CD4-positive, alpha-beta T cell treated with Interleukin-15 for 4 hours (primary cell): ENCODE measurements at places on chromosomes 2 and 18.

- DNase-seq, result no peak
Measured at GRCh38 chr18:37188016-37188791, 359.3 kb downstream of the KIAA1328 start.

DNA sequence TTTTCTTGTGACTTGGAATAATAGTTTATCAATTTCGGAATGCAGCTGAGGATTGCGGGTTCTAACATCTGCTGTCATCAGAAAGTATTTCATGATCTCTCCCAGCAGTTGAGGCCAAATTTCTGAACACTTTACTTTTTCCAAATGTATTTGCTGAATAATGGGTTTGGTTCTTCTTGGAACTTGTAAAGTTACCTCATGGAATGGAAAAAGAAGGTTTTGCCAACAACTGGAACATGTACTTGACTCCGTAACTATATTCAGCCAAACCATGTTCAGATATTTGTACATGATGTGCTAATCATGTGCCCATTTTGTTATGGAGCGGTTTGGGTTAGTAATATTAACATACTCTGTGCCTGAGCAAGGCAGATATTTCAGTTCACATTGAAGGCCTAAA, 119.6 kb downstream of the LCLAT1 start:
- no peak for DNase-seq

GRCh38 chr18:67402543-67402942, 114.0 kb downstream of the DSEL start:
- DNase-seq, result no peak

DNA sequence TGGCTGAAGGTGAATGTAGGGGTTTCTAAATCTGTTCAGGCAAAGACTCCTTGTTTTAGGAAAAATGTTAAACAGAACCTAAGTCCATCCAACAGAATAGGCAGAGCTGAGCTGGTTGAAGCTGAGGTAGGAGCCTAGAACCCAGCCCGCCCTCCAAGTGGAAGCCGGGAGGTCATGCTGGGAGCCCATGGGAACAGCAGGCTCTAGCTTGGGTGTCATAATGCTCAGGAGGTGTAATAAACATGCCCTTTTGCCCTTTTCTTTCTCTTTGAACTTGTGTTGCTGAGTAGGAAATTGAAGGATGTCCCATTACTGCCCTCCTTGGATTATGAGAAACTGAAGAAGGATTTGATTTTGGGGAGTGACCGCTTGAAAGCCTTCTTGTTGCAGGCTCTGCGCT, 60.3 kb downstream of the ARMC9 start:
- DNase-seq, result no peak

DNA sequence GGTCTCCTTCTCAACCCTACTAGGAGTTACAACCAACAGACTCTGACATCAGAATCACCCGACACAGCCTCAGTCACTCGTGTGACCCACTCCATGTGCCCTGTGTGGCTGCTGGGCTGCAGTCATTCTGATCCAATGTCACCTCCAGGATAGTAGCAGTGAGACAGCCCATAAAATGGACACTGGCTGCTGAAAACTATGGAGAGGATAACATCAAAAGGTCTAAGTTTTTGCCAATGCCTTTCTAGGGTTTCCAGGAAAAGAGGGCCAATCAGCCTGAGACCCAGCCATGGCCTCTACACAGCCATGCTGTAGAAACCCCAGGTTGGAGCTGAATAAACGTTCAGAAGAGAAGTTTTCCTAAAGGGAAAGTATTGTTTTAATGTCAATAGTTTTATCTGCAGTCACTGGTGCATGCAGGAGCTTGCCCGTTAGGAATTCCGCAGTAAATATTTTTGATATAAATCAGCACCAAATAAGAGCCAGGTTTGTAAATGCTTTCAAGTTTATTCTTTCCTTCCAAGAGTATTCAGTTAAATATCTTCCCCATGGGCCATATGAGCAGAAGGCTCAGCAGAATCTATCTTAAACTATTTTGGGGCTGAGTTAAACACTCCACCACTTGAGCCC, 92.2 kb upstream of the PID1 start:
- no peak for DNase-seq

DNA sequence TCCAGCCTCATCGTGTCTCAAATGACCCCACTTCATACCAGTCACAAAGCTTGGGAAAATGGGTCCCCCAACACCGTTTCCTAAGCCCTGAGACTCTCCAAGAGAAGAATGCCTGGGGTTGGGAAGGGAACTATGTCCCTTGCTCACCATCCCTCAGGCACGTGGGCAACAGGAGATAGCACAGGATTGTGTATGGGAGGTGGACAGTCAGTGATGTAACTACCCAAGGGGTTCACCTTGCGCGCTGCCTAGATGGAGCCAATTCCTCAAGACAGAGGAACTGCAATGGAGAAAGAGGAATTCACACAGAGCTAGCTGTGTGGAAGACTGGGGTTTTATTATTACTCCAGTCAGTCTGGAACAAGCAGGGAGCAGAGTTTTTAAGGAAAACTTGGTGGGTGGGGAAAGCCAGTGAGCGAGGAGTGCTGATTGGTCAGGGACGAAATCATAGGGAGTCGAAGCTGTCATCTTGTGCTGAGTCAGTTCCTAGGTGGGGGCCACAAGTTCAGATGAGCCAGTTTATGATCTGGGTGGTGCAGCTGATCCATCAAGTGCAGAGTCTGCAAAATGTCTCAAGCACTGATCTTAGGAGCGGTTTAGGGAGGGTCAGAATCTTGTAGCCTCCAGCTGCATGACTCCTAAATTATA, 13.8 kb upstream of the CXCR1 start:
- DNase-seq, result no peak

- peak; percentile 58 for DNase-seq
Measured at GRCh38 chr2:207692206-207693065, 19.0 kb upstream of the CCNYL1 start.

DNA sequence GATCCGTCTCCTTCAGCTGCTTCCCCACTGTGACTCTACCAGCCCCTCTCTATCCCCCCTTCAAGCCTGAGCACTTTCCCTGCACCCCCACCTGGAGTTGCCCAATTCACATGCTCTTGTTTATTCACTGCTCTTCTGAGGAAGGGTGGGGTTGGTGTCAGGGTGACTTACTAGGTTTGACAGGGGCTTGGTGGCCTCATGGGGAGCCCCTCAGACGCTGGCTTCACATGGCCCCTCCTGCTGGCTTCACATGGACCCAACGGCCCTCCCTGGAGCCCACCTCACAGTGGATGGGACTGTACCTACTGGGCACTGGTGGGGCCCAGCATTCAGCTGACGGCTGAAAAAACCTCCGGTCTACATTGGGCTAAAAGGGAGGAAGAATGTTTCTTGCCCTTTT, 16.7 kb upstream of the MRPL33 start:
- DNase-seq, result no peak

GRCh38 chr2:46402874-46403273, 76.5 kb upstream of the TMEM247 start:
- DNase-seq, result no peak

DNA sequence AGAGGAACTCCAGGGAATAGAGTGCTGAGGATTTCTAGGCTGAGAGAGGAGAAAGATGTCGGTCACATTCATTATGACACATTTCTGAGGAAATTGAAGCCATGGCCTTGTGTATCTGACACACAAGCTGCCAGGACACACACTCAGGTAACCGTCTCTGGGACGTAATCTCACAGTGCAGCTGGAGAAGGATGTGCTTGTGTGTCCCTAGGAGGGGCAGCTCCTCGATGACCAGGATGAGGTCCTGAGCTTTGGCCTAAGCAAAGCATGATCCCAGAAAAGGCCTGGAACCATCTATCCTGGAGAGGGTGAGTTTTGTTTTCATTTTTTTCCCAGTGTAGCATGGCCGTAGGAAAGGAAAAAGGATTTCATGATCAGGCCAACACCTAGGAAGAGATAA, 102.2 kb downstream of the CAPN13 start:
- DNase-seq, result no peak

DNA sequence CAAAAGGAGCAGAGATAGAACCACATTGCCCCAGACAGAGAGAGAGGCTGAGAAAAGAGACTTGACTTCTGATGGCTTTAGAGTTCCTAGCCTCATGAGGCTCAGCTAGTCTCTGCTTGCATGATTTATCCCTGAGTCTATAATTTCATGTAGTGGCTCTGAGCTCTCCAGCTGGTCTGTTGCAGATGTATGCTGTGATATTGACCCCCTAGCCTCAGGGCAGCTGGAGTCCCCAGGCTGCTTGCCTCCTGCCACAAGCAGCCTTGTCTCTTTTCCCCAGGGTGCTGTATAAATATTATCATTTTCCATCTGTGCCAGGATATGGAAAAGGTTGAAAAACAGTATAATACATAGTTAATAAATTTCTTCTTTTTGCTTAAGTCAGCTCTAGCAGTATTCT, 467.6 kb upstream of the CWC22 start:
- DNase-seq, result no peak
